Mucosa of gallbladder (tissue), 1 donor: ENCODE measurements at places on chromosomes 7 and 10.
A peak's percentile ranks its signal among the peaks of the same experiment; 100 is the strongest.

GRCh38 chr10:94092848-94093247 is 99.1 kb downstream of the PLCE1 start:
- DNase-seq: no peak

DNA sequence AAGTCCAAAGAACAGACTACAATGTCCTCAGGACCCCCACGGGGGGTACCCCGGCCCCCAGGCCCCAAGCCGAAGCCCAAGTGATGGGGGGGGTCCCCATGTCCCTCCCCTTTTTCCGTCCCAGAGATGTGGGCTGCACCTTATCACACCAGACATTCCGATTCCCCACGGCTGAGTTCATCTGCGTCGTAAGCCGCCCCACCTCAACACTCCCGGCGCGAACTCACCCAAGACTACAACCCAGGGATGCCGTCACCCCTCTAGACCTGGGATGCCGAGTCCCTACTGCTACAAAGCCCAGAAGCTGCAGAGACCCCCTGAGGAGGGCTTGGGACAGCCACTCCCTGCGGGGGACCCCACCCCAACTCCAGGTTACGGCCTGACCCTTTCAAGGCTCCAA is 14.5 kb downstream of the PDGFA start:
- DNase-seq: no peak

DNA sequence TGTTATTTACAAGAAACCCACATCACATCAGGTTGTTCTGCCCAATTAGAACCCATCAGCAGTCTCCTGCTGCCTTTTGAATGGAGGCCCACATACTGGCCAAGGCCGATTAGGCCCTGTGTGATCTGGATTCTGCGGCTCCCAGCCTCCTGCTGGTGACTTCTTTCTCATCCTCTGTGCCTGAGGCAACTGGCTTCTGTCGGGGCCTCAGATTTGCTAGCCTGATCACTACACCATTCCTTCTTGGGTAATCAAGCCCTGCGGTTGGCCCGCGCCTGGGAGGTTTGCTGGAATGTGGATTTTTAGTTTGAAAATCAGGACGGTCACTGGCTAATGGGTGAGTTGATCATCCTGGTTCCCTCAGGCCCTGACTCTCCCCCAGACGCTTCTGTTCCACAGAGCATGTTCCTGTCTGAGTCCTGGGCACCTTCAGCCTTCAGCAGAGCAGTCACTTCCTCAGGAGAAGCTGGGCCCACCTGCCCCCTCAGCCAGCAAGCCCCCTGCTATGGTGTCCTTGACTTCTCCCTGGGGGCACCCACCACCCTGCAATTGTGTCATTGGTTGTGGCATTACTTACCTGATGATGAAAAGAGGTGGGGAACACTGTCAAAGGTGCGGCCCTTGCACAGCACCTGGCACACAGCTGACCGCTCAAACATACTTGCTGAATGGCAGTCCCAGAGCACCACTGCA is 207.6 kb downstream of the PHTF2 start:
- no peak for DNase-seq

GRCh38 chr7:33592718-33593117 is 312.6 kb upstream of the BMPER start:
- no peak for DNase-seq

GRCh38 chr7:38452681-38453108 is 178.5 kb downstream of the AMPH start:
- DNase-seq: no peak

GRCh38 chr7:151244196-151244840 is 4.2 kb downstream of the SMARCD3 start:
- DNase-seq: peak; percentile 59

DNA sequence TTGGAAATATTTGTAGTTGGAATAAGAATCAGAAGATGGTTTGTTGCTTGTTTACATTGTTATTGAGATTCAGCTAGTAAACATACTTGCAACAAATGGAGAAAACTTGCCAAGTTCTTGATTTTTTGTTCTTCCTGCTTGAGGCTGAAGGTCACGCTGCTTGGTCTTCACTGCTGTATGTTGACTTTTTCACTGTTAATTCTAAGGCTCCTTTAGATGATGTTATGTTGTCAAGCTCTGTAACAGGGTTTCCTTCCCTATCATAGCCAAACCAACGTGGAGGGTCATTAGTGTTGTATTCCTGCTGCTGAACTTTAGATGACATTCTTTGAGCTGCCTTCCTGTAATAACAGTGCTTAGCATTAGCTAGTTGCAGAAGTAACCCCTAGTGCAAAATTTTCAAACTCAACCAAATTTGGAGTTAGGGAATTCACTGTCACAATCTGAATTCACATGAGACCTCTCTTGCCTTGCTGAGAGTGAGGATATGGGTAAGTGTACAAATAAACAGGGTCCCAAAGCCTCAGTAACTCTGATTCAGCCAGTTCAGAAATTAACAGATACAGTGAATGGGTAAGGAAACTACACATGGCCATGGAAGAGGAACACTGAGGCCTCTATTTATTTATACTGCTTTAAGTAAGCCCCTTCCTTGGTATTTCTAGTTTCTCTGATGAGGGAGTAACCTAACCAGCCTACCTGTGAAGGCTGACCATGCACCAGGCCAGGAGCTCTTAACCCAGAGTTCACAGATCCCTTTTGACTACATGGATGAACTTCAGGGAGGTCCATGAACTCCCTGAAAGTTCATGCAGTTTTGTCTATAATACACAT is 64.6 kb downstream of the FAM185A start:
- no peak for DNase-seq

DNA sequence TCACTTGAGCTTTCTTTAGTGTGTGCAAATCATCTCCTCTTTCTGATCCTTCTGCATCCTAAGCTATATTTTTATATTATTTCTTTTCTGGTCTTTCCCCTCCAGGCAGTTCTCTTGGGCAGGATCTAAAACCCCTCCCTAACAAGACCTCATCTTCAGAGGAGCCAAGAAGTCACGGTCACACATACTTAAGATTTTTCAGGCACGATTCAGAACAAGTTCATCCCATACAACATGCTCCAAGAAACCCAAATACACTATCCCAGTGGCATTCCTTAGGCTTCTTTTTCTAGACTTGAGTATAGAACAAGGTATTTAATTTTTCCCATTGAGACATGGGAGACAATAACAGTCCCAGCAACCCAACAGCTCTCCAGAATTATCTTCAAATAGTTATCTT is 1251.5 kb downstream of the DNAJB9 start:
- no peak for DNase-seq

- peak; percentile 84 for DNase-seq
These were observed 123.7 kb downstream of the TACC2 start for GRCh38 chr10:122112625-122113160.
